ENCODE measurements at places on chromosomes 1 and 21.

GRCh38 chr1:234689236-234689635, 79.3 kb upstream of the IRF2BP2 start:
- DNase-seq = no peak

- no peak for DNase-seq
Measured at GRCh38 chr1:19710825-19711611, 46.3 kb downstream of the HTR6 start.

DNA sequence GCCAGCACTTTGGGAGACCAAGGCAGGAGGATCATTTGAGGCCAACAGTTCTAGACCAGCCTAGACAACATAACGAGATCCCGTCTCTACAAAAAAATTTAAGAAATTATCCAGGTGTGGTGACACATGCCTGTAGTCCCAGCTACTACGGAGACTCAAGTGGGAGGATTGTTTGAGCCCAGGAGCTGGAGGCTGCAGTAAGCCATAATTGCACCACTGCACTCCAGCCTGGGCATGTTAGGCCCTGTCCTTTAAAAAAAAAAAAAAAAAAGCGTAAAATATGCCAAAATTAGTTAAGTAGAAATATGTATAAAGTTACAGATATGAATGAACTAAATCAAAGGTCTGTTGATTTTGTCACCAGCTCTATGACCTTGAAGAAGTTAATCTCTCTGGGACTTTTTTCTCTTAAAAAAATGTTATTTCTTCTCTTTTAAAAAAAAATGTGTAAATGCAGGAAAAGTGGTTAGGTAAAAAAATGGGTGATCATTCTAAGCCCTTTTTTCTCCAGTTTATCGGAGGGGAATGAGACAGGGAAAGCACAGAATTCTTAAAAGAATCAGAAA, 7.0 kb downstream of the EGLN1 start:
- no peak for DNase-seq

DNA sequence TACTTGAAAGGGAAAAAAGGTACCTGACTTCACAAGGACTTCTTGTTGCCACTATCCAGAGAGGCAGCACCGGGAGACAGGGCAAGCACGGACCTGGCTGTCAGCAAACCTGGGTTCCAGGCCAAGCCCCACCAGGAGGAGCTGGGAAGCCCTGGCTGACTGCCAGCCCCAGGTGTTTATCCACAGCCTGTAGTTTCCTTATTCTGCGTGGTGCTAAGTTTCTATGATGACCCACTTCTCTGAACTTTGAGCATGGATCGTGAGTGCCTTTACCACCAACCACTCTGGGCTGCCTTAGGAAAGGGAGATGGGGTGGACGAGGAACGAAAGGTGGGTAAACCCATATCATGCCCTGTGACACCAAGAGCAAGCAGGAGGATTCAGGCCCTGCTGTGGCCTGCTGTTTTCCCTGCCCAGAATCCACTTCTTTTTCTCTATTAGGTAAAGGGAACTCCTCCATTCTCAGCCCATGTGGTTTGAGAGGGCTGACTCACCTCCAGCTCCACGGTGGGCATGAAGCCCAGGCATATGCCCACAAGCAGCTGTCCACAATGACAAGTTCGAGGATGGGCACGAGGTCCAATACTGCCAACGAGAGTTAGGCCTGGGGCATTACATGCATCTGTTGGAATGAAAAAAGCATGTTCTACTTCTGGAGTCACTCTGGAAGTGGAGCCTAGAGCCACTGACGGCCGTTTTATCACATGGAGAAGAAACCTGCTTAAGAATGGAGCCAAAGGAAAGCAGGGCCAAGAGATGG, 20.3 kb downstream of the TSPAN2 start:
- DNase-seq = no peak

GRCh38 chr21:22703521-22703920, 1705.3 kb downstream of the NCAM2 start:
- no peak for DNase-seq
